NCI-H1694 treated with DMSO at 0.1 percent for 48 hours (cell line): ENCODE measurements at places on chromosomes 2 and 18.

DNA sequence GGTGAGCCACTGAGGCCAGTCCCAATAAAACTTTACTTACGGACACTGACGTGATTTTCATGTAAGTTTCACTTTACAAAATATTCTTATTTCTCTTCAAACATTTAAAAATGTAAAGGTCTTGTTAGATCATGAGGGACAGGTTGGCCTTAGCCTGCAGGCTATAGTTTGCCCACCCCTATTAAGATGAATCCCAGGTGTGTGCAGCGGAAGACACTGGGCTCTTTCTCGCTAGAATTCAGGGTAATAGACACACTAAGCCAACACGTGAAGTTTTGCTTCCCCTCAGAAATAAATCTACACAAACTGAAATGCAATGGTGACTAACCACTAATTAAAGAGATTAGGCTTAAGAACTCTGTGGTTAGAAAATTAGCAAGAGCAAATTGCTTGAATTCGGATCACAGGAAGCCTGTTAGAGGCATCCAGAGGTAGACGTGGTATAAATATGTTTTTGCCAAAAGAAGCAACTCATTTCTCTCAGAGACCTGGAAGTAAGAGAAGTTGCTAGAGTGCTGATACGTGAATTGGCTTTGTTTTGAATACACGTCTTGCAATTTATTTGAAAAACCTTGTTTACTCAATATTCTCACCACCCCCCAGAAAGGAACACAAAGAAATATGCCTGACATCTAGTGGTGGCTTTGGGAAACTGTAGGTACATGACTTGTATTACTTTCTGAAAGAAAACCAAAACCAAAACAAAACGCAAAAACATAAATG, 151.6 kb downstream of the DTNB start:
- peak; percentile 89 for DNase-seq

DNA sequence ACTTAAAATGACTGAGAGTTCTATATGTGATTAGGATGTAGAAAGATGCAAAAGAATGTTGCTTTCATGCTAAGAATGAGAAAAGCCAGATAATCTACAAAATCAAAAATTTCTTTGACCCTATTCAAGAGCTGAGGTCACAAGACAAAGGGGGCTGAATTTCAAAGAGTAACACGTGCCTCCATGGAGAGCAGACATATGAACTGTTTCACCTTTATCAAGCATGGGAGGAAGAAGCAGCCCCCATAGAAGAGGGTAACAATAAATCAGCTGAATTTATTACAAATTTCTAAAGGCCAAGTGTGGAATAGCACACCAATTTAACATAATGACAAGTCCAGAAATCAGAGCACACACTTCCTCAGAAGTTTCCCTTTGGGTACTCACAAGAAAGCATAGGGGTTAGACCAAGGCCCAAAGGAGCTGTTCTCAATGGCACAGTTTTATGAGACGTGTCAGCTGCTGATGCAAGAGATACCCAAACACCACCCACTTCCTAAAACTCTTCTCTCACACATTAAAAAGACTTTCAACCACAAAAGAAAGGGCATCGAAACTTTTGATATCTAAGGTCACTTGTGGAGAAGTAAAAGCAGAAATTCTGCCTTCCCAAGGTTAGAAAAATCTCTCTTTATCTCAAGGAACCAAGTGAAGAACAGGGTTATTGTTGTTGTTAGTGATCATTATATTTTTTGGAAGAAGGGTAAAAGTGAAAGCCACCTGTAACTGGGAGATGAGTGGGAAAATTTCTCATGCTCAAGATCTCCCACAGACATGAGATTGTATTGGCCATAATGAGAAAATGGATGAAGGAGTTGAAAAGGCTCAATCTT, 950.1 kb downstream of the TRIB2 start:
- no peak for DNase-seq

DNA sequence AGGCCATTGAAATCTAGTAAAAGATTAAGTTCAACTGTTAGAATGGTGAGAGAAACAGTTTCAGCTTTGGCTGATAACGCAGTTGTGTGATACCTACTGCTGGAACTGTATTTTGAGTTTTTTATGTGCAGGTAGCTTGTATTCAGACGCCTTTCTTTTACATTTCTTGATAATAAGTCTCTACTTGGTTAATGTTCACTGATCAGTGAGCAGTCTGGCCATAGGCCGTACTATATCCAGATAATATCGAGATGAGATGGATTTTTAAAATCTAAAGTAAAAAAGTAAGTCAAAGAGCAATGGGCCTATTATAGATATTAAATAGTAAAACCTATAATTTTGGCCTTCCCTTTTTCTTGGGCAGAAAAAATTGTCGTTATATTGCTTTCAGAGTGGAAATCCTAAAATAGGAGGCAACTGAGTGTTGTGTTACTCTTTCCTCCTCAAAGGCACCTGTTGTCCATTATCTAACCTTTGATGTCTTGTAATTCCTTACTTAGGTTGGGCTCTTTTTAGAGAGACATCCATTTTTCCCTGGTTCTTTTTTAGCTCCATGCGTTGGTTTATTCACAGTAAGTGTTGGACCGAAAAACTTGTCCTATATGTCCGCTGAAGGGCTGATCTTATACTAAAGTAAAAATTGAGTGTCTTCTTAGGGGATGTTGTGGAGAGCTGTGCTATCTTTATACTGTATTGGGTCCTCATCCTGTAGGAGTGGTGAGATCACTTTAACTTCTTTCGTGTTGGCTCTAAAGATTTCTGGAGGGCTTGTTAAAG, 1.7 kb downstream of the EML4 start:
- no peak for DNase-seq

GRCh38 chr2:149703281-149703680, 115.7 kb upstream of the MMADHC start:
- no peak for DNase-seq

GRCh38 chr18:34121200-34121721, 103.5 kb downstream of the NOL4 start:
- no peak for DNase-seq

- DNase-seq, result no peak
These were observed 47.0 kb downstream of the BMPR2 start for GRCh38 chr2:202423139-202423538.

GRCh38 chr18:12317664-12318333, 9.8 kb downstream of the TUBB6 start:
- no peak for DNase-seq

DNA sequence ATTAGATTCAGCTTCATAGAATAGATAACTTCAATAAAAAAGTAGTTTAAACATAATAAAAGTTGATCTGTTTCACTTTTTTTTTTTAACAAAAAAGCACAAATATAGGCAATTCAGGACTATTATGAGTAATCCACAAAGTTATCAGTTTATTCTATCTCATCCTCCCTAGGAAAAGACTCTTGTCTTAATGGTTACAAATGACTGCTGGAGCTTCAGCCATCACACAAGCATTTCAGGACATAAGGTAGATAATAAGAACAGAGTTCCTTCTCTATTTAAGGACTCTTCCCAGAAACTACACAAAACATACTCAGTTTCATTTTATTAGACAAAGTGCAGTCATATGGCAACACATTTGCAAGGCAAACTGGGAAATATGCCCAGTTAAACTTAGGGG, 357.6 kb upstream of the SETBP1 start:
- no peak for DNase-seq

GRCh38 chr2:134307334-134307733, 53.5 kb downstream of the MGAT5 start:
- no peak for DNase-seq

- no peak for DNase-seq
These were observed 179.8 kb downstream of the NEDD4L start for GRCh38 chr18:58223717-58224424.

DNA sequence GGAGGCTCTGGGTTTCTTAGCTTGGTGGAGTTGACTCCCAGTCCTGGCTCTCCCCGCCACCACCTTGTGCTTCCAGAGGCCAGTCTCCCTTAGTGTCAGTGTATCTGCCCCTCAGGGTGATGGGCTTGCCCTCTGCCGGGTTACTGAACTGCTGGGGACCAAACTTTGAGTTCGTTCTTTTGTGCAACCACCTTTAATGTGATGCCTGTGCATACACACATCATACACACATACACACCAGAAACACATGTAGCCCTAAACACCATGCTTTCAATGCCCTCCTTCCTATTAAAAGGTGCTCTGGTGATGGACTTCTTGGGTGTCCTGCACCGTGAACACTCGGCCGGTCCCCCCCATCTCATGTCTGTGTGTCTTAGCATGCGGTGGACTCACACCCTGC, 315.1 kb upstream of the EPAS1 start:
- no peak for DNase-seq

- DNase-seq, result no peak
These were observed 47.7 kb upstream of the PLB1 start for GRCh38 chr2:28447943-28448792.

GRCh38 chr2:128818248-128818647, 499.6 kb upstream of the HS6ST1 start:
- no peak for DNase-seq

DNA sequence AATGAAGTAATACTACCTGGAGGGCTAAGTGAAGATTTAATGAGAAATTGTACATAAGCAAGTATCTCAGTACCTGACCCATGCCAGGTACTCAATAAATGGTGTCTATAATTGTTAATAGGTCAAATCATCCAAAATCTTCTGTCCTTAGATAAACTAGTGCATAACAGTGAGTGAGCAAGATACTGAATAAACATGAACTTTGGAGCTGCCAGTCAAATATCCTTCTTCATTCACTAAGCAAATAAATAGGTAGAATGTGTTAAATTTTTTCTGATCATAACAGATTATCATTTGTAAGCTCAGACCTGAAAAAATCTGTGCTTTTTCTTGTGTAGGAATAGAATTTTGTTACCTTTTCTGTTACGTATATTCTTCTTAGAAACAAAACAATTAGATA, 39.6 kb downstream of the RAB3GAP1 start:
- no peak for DNase-seq

DNA sequence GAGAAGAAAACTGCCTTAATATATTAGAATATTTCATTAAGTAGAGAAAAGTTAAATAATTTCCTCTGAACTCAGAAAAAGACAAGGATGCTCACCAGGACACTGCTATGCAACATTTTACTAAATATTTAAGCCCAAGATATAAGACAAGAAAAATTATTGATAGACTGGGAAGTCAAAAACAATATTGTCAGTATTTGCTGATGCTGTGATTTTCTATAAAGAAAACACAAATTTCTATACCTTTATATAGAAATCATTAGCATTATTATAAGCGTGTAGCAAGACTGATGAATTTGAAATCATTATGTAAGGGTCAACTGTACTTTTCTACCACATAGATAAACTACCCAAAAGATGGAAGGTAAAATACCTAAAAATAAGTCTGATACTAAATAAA, 451.0 kb downstream of the RNF144A start:
- no peak for DNase-seq

GRCh38 chr18:64115881-64116280, 33.0 kb downstream of the LINC00305 start:
- DNase-seq, result no peak

GRCh38 chr2:236743039-236743920, 173.7 kb downstream of the ACKR3 start:
- DNase-seq, result no peak

GRCh38 chr2:234708091-234708683, 211.3 kb upstream of the ARL4C start:
- no peak for DNase-seq

- no peak for DNase-seq
These were observed 319.2 kb downstream of the LRATD1 start for GRCh38 chr2:14951569-14952285.

DNA sequence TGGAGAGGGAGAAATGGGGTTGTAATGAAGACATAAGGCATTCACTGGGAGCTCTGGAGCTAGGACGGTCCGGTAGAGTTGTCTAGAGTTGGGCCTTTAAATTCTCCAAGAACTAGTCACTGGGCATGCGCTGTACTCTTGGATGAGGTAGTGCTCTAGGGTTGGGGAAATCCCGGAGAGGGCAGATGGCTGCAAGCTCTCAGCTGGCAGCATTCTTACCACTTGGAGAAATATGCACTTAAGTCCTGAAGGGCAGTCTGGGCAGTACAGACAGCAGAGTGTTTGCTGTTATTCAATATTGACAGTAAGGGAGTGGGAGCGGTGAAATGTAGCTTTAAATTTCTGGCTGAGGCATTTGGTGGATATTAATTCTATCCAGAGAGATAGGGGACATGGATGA, 214.6 kb downstream of the RDH14 start:
- DNase-seq, result no peak

DNA sequence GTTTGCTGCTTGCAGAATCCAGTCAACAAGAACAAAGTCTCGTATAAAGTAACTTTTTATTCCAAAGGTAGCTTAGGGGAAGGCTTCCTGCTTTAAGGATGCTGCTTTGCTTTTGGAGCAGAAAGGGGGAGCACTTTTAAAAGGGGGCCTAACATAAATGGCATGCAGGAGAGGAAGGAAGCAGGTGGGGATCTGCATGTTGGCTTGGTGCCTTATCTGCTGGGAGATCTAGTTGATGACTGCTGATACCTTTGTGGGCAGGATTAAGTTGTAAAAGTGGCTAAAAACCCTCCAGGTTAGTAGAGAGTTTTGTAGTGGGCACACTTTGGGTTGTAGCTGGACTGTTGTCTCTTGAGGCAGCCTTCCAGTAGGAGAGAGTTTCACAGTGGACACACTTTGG, 22.5 kb downstream of the UBR3 start:
- DNase-seq, result no peak

- no peak for DNase-seq
These were observed 9.3 kb downstream of the RHOB start for GRCh38 chr2:20456116-20456571.

- no peak for DNase-seq
These were observed 1695.0 kb upstream of the CELF4 start for GRCh38 chr18:39260565-39260964.

DNA sequence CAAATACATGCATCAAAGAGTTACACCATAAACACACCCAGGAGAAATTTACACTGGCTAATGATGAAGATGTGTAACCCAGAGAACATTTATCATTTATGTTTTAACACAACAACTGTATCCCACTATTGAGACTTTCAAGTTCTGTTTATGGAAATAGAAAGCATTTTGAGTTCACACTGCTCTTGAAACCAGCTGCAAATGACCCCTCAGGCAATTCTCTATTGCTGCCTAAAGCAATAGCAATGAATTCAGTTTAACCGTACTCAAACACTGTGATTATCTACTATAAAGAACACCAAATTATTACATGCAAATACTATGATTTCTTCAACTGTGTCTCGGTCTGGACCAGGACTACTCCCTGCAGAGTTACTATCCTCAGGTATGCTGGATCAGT, 452.7 kb upstream of the NRXN1 start:
- no peak for DNase-seq

DNA sequence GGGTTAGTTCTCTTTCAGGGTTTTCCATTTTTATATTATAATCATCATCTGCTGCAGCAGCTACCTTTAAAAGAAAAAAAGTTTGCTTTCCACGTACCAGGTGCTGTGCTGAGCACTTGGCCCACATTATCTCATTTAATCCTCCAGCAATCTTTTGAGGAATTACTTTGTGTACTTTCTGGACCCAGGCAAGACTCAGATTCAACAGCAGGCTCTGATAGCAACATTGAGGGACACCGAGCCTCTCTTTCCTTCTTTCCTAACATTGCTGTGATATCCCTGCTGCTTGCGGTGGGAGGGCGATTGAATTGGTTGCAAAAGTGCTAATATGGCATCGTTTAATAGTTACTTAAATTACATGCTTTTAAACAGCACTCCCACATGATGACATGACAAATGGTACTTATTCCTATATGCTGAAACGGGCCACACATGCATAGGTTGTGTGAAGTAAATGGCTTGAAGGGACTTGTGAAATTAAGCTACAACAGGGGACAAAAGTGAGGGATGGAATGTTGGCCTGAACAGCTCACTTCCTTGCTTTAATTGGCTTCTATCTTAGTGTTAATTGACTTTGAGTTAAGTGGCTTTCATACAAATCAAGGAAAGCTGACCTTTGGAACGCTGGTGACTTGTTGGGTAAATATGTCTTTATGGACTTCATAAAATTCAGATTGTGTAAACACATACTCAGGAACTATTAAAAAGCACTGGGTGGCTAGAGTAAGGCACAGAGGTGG, 21.2 kb downstream of the SPRED2 start:
- DNase-seq, result no peak
